ENCODE measurements at places on chromosomes 1 and 21.
A peak's percentile ranks its signal among the peaks of the same experiment; 100 is the strongest.

DNA sequence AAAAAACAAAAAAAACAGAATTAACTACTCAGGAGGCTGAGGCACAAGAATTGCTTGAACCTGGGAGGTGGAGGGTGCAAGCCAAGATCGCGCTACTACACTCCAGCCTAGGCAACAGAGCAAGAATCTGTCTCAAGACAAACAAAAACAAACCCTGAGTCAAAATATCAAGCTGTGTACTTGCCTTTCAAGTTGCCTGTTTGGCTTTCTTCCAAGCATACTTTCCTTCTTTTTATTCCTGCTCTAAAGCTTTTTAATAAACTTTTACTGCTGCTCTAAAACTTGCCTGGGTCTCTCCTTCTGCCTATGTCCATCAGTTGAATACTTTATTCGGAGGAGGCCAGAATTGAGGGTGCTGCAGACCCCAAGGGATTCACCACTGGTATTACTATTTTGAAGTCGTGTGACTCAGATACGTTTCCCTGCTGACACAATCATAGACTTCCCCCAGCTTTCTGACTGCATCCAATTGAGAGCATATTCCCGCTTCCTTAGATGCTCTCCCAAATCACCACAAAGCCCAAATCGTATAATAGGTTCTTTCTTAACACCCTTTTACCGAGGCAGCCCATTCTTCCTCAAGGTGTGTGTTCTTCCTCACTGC is 3.5 kb upstream of the ACBD6 start:
- DNase-seq: peak; percentile 45

- peak; percentile 63 for DNase-seq
Observed at GRCh38 chr1:44786138-44786840, 1.7 kb downstream of the BEST4 start.

DNA sequence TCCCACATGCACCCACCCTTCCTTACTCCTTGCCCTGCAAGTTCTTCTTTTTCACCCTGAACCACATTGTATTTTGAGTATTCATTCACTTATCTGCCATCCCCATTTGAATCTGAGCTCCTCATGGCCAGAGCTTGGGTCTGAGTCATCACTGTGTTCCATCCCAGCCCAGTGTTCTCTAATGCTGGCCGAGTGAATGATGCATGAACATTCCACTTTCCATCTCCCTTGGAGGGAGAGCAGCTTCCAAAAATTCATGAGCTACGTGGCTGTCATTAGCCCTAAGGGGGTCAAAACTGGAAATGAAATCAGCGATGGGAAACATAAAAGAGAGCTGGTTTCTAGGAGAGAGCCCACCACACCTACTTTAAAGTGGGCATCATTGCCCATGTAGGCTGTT is 187.0 kb upstream of the USP24 start:
- peak; percentile 77 for DNase-seq

GRCh38 chr1:192284927-192285326 is 31.9 kb upstream of the RGS21 start:
- no peak for DNase-seq

DNA sequence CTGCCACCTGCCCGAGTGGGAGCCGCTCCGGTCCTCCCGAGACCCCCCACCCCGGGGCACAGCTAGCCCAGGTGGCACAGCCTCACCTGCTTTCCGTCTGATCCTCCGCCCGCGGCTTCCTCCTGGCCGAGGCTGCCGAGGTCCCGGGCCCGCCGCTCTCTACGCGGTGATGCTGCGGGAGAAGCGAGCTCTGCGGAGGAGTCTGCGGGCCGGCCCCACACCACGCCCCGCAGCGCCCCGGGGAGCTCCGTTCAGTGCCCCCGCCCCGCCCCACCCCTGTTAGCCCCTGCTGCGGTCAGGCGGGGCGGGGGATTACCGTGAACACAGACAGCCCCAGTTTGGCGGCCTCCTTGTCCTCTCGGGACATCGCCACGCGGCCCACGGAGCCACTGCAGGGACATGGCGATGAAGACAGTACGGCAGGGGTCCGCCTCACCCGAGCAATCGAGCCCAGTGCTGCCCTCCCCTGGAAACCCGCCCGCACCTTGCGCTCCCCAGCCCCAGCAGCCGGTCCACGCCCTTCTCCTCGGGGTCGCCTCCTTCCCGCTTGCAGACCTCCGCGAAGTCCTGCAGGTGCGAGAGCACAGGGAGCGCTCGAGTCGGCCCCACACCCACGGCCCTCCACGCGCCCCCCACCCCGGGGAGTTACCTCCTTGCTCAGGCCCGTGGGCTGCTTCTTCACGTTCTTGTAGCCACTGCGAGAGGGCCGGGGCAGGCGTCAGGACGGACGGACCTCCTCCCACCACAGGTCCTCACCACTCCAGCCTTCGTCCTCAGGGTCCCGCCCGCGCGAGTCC is 933 bp downstream of the C1orf35 start:
- DNase-seq: peak; percentile 70

DNA sequence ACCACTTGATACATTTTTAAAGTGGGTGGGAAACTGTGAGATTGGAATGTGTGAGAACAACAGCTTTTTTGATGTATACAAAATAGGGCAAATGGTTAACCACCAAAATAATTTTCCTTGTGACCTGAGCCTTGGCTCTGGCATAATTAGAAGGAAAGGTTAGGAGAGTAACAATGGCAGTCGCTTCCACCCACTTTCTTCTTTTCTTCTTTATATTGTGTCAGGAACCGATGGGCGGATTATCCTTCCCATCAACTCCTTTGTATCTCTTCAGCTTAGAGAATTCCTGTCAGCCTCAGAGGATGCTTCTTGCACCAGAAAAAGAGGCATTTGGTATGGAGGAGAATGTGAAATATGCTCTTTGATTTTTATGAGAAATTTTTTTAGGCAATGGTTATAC is 90.6 kb downstream of the SDCCAG8 start:
- no peak for DNase-seq

DNA sequence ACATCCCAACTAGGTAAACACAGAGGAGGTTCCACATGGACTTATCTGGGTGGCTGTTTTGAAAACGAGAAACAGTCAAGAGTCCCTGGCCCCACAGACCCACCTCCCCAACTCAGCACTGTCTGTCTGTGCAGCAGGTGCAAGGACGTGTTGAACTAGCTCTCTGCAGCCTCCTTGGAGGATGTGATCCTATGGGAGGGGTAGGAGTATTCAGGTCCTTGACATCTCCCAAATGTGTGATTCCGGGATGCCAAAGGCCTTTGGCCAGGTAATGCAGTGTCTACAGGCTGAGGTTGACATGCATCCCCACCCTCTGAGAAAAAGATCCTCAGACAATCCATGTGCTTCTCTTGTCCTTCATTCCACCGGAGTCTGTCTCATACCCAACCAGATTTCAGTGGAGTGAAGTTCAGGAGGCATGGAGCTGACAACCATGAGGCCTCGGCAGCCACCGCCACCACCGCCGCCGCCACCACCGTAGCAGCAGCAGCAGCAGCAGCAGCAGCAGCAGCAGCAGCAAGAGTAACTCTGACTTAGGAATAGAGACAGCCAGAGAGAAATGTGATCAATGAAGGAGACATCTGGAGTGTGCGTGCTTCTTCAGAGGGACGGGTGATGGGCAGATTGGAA is 151.6 kb upstream of the CAMK1G start:
- DNase-seq: no peak

GRCh38 chr1:119631433-119632102 is 16.5 kb downstream of the ZNF697 start:
- peak; percentile 86 for DNase-seq

- peak; percentile 70 for DNase-seq
Observed at GRCh38 chr1:40153073-40153770, 8.0 kb upstream of the RLF start.

DNA sequence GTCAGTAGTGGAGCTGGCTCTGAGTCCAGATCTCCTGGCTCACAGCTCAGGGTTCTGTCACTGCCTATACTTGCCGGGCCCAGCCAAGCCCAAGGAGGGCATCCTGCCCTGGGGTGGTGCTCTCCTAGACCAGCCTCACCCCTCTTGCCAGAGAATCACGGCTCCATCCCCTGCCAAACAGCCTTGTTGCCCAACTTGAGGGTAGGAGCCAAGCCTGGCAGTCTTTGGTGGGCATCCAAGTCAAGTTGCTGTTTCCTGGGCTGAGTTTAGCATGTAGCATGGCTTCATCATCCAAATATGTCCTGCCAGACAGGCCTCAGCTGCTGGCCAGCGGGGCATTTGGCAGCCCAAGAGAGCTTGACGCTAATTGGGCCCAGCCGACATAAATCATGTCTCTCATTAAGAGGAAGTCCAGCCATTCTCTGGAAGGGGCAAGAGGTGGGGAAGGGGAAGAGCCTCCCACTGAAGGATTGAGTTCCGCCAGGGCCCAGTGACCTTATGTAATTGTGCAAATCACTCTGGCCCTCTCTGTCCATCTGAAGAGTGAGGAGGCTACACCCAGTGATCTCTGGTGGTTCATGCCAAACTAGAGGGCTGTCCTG is 22.6 kb upstream of the TRABD2B start:
- DNase-seq: no peak

DNA sequence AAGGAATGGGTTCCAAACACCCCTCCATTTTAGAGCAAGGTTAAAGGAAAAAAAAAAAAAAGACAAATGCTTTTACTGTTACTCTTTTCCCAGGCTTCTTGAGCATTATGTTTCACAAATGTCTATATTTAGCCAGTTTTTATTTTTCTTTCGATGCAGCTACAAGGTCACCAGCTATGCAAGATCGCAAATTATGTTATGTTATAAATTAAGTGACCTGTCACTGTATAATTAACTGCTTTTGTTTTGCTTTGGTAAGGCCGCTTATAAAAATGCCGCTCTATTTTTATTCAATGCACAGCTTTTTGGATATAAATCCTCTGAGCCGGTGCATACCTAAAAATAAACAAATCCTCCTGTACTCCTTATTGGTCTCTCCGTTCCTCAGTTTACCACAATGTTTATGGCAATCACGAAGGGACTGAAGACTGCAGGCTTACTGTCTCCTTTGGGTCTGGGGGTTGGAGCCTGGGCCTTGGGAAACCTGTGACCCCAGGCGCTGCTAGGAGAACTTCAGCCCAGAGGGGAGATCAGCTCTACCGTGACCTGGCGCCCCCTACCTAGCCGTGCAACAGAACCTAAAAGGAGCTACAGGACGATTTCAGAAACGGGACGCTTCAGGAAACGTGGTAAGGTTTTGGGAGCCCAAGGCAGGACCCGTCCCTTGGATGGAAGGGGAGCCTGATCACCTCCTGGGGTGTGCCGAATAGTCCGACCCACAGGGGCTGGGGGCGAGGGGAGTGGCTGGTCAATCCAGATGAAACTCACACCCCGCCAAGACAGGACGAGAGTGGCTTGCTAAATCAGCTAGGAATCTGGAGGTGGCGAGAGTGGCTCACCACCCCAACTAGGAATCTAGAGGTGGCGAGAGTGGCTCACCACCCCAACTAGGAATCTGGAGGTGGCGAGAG is 101.2 kb upstream of the CD55 start:
- no peak for DNase-seq

GRCh38 chr1:184222652-184223052 is 164.2 kb upstream of the C1orf21 start:
- DNase-seq: peak; percentile 65

- peak; percentile 22 for DNase-seq
Observed at GRCh38 chr1:103194060-103194459, 85.7 kb upstream of the COL11A1 start.

GRCh38 chr1:216554934-216555333 is 131.7 kb upstream of the USH2A start:
- DNase-seq: no peak

DNA sequence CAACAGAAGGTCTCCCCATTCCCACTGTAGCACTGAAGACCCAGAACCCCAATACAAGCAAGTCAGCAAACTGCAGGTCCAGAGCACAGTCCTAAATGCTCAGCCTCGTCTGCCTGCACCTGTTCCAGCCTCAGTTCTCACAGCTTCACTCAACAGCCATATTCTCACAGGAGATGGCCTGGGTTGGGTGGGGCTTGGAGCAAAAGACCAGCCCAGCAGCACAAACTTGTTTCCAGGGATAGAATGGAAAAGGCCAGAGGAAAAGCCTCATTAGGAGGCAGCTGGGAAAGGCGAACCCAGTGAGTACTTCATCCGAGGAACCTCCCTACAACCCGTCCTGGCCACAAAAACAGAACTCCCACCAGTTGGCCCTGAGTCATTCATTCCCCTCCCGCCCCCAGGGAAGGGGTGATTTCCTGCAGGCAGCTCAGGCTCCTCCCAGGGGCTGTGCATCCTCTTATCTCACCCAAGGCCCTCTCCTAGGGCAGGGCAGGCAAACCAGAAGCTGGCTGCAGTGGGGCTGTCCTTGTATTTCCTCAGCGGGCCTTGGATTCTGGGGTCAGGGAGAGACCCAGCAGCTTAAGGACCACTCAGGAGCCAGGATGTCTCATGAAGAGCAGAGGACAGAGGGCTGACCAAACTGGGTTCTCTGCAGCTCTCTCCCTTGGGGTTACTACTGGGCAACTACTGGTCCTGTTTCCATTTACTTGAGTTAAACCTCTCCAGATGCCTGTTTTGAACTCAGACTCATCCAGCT is 7.4 kb upstream of the MPL start:
- DNase-seq: peak; percentile 84

DNA sequence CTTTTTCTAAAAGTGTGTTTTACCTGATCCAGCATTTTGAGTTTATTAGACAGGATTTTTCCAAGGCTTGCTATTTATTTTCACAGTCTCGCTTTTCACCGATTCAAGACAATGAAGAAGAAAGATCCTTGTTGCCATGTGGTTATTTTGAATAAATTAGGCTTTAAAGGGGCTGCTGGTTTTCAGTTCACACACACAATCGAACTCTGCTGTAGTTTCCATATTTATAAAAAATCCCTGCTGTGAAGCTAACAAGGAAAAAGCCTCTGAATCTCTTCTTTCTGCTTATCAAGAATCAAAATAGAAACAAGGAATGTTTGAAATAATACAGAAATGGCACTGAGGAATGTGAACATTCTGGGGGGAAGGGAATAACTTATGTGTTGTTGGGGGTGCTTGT is 102.5 kb upstream of the KAZN start:
- DNase-seq: no peak

DNA sequence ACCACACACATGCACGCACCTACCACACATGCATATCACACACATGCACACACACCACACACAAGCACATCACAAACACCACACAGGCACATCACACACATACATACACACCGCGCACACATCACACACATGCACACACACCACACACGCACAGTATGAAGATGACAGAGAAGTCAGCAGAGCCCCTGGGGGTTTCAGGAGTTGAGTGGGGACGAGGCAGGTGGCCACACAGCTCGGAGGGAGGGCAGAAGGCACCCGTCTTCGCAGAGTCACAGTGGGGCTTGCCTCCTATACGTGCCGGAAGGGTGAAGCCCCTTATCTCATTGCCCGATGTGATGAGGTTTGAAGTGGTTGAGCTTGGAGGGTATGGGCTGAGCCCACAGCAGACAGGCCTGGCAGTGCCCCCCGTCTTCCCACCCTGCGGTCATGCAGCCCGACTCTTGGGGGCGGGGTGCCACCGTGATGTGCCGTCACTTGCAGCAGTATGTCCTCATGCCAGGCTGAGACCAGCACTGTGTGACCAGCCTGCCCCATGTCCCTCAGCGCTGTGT is 9.9 kb downstream of the PDE9A start:
- no peak for DNase-seq

GRCh38 chr21:43801006-43801783 is 11.8 kb downstream of the RRP1 start:
- no peak for DNase-seq

- no peak for DNase-seq
Observed at GRCh38 chr1:81298266-81298665, 502.5 kb upstream of the ADGRL2 start.

DNA sequence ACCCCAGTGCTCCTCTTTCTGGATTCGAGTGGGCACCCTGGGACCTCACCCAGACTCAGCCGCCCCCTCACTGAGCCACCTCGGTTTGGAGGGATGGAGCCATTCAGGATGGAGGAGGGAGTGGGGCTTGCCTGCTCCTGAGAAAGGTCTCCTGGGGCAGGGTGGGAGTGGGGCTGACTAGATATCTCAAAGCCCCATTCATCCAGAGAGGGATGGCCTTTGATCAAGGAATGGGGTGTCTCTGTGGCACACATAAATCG is 10.1 kb upstream of the SPSB1 start:
- no peak for DNase-seq

Measured in ELR (cell line).